ENCODE measurements at places on chromosomes 6 and 20. TPM values are rescaled to one million over a fixed set of nuclear protein-coding genes. Genes with fewer than 3 reads are reported as not detected.

Gene MAK
- polyA plus RNA-seq = 0.18 TPM

Gene OVOL2
- polyA plus RNA-seq = not detected

Gene RARS2
- polyA plus RNA-seq = 22.0 TPM

Gene DEFB128
- polyA plus RNA-seq = not detected

Gene VPS16
- 22.4 TPM for polyA plus RNA-seq

Gene MCCD1
- polyA plus RNA-seq = not detected

Data from IgD-negative memory B cell (primary cell).